Stimulated activated CD4-positive, alpha-beta T cell treated with anti-CD3 and anti-CD28 coated beads, Interleukin-1b, Interleukin-23, amount 100 ng/mL, for 1 hour (primary cell): ENCODE measurements at places on chromosomes 16 and 17.

DNA sequence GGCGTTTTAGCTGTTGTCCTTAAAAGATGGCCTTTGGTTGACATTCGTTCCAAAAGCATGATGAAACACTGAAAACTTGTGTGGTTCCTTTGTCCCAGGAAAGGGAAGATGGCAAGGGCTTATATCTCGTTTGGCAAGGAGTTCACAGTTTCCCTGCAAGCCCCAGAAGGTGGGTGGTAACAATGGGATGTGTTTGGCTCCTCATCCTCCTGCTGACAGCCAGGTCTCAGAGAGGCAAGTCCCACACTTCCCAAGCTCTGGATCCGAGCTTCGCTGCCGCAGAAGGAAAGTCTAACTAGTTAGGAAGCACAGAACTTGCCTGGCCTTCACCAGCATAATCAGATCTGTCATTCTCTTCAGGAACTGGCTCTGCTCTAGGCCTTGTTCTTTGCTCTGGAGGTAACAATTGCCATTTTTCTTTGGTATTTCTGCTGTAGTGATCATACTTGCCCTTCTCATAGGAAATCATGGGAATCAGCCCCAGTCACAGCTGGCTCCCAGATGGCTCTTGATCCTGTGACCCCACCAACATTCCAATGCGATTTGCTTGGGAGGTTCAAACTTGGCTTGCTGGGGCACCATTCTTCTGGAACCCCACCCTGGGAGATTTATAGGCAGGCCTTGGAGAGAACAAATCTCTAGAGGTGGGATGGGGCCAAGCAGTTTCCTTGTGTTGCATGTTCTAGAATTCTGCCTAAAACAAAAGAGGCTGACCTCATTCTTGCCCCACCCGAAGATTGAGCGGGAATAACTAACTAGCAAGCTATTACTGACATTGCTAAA lies 17.9 kb downstream of the KPNA2 start:
- DNase-seq, result no peak

DNA sequence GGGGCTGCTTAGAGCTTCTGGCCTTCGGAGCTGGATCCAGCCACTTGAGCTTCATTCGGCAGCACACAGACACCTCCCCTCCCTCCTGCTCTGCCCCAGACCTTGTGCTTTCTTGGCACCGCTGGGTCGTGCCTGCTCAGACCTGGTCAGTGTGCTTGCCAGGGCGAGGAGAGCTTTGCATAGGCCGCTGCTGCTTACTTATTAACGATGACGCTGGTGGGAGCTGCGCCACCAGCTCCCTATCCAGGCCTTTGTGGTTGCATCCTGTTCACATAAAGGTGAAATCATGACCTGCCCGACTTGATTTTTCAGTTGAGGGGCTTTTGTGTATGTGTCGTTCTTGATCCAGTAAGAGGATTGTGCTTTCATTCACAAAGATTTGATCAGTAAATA lies 101.1 kb downstream of the MSI2 start:
- DNase-seq, result no peak

DNA sequence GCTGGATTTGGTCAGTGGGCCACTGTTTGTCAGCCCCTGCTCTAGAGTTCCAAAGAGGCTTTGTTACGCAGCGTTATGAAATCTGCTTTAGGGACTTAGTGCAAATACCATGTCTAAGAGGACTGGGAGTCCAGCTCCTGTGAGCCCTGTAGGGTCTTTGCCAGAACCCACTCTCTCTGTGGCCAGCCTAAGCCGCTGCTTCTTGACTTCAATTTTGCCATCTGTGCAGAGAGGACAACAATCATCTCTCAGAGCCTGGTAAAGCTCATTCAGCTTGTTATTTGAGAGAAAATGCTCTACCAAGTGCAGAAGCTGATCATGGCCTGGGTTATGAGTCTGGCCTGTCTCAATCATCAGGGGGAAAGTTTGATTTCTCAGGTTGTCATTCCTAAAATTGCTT lies 17.9 kb downstream of the CA10 start:
- no peak for DNase-seq

GRCh38 chr16:16887193-16887592 lies 508.3 kb downstream of the NPIPA7 start:
- no peak for DNase-seq

DNA sequence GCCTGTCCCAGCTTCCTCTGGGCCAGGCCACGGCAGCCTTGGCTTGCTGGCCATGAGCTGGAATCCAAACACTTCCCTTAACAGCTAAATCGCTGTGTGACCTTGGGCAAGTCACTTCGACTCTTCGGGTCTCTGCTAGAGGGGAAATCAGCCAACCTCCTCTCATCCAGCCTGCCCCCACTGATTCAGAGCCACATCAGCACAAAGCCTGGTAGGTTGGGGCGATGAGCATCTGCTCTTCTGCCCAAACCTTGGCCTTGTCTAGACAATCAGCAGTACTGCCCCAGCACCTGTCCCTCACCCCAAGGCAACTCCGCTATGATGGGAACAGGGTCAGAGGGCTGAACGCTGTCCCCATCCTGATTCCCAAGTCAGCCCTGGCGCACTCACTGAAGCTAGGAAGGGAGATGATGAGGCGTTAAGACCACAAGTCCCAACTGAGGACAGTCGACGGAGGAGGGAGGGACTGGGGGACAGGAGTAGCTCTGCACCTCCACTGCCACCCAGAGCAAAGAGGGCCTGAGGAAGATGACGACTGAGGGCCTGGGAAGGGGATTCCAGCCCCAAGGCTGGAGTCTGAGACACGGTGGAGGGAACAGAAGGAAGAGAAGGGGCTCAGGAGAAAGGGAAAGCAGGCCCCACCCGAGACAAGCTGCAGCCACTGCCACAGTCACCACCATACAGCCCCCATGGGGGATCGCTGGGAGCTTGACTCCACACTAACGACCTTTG lies 1.3 kb downstream of the CLUH start:
- DNase-seq, result no peak

DNA sequence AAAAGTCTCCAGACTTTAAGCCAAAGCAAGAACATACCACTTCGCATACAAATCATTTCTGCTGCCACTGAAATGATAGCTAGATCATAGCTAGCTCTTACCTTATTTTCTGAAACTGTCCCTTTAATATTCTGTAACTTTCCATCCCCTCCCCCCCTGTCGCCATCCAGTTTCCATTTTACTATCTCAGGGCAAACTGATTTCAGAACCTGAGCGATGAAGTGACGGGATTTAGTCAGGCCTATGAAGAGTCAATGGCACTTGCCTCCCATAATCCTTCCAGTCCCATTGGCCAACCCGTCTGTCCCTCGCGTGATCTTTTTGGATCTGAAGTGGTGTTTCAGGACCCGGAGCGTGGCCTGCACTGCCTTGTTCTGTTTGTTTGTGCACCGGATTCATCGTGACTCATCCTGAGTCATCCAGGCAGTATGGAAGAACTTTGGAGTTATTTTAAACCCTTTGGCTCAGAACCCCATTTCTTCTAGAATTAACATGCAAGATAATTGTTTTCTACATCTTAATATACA lies 199.8 kb upstream of the CHMP6 start:
- no peak for DNase-seq

GRCh38 chr16:89446136-89446974 lies 44.0 kb downstream of the ANKRD11 start:
- no peak for DNase-seq

- no peak for DNase-seq
These were observed 8.2 kb upstream of the SALL1 start for GRCh38 chr16:51159296-51159695.

DNA sequence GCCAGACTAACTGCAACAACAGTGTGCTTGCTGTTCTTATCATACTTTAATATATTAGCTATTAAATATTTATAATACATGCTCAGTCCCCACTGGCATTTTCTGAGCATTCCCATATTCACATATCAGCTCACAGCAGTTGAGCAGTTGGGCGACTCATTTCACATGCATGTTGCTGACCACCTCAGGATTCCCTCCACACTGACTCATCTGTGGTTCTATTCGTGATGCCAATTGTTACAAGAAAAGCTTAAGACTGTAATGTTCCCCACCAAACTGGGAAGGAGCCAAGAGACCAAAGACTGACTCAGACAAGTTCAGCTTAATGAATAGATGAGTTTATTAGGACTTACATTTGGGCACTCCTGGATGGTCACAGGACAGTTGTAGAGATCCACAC lies 100.3 kb upstream of the KIF2B start:
- DNase-seq, result no peak

- DNase-seq, result no peak
These were observed 224.0 kb downstream of the CDH8 start for GRCh38 chr16:61812251-61812650.

DNA sequence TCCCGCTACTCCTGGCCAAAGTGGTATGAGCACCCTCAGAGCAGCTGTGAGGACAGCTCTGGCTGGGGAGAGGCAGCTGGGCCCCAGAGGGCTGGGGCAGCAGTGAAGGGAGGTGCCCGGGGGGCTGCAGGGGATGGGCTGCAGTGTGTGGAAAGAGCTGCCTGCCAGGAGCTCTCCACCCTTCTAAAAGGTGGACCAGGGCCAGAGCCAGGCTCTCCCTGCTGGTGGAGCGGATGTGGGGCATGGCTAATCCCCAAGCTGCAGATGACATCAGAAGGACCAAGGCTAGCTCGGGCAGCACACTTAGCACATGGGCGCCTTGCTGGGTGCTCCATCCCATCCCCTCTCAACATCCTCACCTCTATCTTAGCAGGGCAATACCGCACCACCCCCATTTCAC lies 103.1 kb downstream of the SDK2 start:
- DNase-seq, result no peak

DNA sequence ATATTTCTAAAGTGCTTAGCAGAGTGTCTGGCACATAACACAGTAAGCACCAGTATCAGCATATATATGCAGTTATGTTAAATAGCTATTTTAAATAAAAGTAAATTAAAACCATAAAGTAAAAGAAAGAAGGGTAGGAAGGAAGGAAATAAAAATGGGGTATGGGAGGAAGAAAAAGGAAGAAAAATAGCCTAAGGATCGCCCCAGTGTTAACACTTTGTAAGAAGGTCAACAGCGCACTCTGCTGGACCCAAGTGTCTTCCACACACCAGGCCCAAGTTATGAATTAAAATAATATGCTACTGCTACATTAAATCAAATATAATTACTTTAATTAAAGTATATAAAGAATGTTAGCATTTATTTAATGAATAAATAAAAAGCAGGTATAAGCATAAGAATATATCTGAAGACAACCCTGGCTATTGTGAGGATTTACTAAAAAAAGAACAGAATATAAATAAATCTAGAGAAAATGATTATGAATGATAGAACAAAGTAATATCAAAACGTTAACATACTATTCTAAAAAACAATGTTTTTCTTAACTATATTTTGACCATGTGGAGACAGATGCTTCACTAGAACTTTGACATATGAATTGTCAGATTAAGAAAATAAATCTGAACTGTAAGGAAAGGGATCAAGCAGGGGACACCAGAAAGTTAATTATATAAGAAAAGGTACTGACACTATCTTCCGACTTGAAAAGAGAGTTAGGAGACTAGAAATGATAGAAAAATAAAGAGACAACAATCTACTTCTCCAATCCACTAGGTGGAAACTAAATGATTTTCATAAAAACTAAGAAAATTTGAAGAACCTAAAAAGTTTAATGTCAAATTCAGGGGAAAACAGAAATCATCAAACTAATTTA lies 25.9 kb downstream of the BRIP1 start:
- DNase-seq, result no peak

DNA sequence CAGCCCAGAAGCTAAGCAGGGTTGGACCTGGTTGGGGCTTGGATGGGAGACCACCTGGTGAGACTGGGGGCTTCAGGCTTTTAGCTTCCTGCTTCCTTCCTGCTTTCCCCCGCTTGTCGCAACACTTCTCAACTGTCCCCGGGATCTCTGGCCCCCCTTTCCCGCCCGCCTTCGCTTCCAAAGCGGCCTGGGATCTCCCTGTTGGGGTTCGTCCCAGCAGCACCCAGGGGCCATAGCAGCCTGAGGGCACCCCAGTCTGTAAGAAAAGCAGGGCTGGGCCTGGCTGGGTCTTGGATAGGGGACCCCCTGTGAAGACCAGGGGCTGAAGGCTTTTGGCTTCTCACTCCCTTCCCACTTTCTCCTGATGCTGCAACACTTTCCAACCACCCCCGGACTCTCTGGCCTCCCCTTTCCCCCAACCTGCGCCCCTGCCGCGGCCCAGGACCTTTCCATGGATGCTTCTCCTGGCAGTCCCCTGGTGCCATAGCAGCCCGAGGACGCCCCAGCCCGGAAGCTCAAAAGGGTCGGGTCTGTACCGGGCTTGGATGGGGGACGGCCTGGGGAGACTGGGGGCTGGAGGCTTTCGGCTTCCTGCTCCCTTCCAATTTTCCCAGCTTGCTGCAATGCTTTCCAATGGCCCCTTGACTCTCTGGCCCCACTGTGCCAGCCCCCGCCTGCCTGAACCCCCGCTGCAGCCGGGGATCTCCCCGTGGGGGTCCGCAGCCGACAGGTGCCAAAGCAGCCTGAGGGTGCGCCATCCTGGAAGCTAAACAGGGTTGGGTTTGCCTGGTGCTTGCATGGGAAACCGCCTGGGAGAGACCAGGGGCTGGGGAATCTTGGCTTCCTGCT lies 2276.2 kb downstream of the TP53TG3F start:
- no peak for DNase-seq

GRCh38 chr16:15963307-15963910 lies 14.0 kb downstream of the ABCC1 start:
- no peak for DNase-seq

DNA sequence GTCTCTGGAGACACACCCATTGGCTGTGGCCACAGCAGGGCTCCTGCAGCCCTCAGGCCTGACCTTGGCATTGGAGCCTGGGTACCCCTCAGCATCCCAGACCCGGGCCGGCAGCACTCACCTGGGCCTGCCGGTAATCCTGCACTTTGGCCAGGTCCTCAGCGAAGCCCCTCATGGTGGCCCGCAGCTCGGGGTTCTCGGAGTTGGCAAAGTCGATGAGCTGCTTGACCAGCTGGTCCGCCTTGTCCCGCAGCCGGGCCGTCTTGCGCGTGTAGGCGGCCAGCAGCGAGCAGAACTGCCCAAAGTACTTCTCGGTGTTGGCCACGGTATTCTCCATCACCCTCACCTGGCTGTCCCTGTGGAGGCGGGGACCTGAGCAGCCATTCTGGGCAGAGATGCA lies 2.2 kb downstream of the CIBAR2 start:
- no peak for DNase-seq

DNA sequence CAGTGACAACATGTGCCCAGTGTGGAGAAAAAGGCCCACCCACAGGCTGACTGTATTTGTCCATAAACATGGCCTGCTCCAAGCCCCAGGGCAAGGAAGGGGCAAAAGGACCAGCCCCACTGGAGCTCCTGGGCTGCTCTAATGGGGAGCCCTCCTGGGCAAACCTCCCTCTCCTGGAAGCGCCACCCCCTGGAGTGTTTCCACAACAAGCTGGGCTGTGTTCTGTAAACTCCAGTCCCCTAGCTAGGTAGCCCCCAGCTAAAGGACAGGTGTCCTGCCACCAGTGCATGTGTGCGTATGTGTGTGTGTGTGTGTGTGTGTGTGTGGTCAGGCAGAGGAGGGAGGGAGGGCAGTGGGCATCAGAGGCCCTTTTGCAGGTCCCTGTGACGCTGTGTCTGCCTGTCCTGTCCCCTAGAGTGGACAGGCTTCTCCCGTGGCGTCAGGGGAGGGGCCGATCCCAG lies 11.3 kb upstream of the STAC2 start:
- no peak for DNase-seq

DNA sequence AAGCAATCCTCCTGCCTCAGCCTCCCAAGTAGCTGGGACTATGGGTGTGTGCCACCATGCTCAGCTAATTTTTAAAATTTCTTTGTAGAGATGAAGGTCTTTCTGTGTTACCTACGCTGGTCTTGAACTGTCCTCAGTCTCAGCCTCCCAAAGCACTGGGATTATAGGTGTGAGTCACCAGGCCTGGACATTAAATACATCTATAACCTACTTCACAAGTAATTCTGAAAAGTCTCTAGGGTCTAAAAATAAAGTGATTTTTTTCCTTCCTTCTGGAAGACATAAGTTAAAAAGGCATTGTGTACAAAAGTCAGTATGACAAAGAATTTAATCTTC lies 118.3 kb downstream of the PARN start:
- DNase-seq, result no peak
